ENCODE measurements at places on chromosomes 2 and 18.

- DNase-seq = no peak
Observed at GRCh38 chr2:40103590-40103989, 324.5 kb upstream of the THUMPD2 start.

GRCh38 chr2:96526101-96526591, 10.4 kb upstream of the ARID5A start:
- DNase-seq = no peak

GRCh38 chr2:68770271-68771111, 35.9 kb downstream of the ARHGAP25 start:
- peak; percentile 66 for DNase-seq

GRCh38 chr2:181680937-181681811, 857 bp upstream of the NEUROD1 start:
- DNase-seq = no peak

GRCh38 chr2:25178976-25179375, 10.6 kb upstream of the POMC start:
- no peak for DNase-seq

DNA sequence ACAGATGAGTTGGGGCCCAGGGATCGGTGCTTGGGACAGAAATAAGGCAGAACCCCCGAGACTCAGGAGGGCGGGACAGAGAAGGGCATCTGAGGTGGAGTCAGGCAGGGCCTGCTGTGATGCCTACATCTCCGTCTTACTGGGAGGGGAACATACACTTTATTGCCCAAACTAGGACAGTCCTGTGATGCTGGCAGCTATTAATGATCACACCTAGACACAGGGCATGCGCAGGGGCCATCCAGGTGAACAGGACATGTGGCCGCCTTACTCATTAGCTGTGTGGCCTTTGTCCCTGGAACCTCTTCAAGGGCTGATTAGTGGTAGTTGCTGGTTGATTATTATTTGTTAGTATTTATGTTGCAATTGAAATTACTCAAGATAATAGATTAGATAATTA, 33.2 kb downstream of the MLPH start:
- no peak for DNase-seq

GRCh38 chr18:79510046-79510685, 114.4 kb downstream of the NFATC1 start:
- DNase-seq = no peak

DNA sequence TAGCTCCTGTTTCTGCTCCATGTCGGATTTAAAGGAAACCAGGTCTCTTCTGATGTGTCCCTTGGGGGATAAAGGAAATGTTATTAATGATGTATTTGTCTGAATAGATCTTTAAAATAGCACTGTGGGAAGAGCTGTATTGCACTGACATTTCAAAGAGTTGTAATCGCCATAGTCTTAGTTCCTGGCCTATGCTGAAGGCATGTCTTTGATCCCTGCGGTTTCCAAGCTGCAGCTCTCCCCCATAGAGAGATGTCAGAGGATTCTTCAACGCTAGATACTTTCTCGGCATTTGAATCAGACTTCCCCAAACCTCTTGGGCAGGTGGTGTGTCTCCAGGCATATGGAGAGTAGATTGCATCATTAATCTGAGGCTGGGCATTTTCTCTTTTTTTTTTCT, 40.4 kb downstream of the NAT8 start:
- DNase-seq = no peak

GRCh38 chr2:100422320-100423055, 5.0 kb upstream of the CHST10 start:
- no peak for DNase-seq

DNA sequence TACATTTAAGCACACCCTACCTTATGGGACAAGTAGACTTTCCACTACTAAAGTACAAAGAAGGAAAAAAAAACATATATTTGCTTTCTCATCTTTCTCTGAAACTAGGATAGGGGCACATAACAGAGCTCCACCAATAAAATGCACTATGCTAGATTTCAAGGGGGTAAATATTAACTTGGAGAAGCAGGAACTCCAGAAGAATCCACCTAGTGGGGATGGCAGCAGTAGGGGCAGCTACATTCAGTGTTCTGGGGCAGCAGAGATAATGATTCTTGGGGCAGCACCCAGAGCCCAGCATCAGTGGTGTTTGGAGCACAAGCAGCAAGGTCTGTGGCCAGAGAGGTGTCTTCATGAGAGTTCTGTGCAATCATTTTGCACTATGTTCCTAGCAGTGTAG, 64.7 kb downstream of the DTNB start:
- no peak for DNase-seq

DNA sequence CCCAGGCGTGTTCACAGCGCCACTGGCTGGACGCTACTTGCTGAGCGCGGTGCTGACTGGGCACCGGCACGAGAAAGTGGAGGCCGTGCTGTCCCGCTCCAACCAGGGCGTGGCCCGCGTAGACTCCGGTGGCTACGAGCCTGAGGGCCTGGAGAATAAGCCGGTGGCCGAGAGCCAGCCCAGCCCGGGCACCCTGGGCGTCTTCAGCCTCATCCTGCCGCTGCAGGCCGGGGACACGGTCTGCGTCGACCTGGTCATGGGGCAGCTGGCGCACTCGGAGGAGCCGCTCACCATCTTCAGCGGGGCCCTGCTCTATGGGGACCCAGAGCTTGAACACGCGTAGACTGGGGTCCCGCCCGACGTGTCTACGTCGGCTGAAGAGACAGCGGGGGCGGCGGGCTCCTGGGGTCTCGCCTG, 891 bp upstream of the KHK start:
- DNase-seq = peak; percentile 37

GRCh38 chr2:38617301-38617700, 14.6 kb upstream of the HNRNPLL start:
- no peak for DNase-seq

DNA sequence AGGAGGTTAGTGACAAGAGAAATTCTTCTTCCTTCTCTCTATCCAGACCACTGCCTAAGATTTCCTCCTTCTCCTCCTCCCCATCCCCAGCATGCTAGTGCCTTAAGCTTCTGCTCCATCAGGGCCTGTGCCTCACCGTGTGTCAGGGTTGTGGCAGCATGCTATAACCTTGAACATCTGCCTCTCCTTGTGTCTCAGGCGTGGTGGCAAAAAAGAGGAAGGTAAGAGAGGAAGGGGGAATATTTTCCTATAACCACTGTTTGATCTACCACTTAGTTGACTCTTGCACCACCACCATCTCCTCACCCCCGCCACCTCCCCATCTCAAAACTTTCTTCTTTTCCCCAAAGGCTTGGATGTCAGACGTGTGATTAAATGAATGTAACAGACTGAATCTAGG, 38.3 kb upstream of the PEX13 start:
- DNase-seq = peak; percentile 10

DNA sequence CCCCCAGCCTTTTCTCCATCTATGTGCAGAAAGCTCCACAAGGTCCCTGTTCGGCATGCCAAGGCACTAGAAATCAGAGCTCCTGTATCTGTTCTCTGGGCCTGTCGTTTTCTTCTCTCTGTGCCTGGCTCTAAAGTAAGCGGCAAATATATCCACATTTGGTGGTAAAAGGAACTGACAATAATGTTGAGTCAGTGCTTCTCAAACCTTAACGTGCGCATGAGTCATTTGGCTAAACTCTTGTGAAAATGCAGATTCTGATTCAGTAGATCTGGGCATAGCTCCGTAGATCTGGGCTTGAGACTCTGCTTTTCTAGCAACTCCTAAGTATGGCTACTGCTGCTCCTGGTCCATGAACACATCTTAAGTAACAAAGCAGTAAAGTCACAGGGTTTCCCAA, 16.5 kb upstream of the ACSL3 start:
- peak; percentile 88 for DNase-seq

GRCh38 chr2:143426296-143426695, 297.1 kb downstream of the ARHGAP15 start:
- DNase-seq = no peak

GRCh38 chr2:195214072-195214471, 443.0 kb upstream of the SLC39A10 start:
- DNase-seq = no peak

GRCh38 chr2:158998551-158999248, 30.3 kb downstream of the TANC1 start:
- DNase-seq = no peak

DNA sequence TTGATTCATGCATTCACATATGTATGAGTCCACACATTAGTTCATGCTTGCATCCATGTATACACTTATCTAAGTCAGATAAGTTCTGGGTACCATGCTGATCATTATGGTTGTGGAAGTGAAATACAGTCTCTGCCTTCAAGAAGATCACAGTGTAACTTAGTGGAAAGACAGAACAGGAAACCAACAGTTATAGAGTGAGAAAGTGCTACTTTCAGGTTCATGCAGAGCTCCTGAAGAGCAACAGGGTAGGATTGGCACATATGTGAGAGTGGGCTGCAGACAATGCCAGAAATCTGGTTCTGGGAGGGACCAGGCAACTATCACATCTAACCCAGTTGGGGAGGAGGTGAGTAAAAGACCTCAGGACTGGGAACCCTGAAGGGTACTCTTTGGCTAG, 35.4 kb upstream of the PGAP1 start:
- no peak for DNase-seq
